Pons (tissue), 1 donor: ENCODE measurements at places on chromosomes 3 and 15.

DNA sequence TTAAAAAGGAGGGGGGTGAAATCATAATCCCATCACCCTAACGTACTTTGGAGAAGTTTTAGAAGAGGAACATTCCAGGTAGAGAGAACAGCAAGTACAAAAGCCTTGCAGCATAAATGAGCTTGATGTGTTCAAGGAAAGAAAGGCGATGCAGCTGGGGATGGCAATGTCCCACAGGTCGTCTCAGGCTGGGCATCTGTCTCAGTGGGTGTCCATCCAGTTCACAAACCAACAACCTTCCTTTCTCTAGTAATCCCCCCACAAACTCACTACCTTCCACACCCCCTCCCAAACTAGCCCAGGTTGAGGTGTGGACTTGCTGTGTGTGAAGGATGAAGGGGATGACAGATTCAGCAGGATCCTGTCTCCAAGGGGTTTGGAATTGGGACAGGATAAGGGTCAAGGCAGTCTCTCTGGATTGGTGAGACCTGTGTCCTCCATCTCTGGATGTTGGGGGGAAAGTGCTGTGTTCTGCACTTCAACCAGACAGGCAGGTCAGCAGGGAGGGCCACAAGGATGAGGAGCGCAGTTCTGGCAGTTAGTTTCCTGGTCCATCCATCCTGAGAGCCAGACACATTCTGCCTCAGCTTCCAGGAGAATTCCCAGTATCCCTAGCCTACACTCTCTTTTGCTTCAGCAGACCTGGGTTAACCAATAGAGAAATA, 1.7 kb upstream of the ESYT3 start:
- DNase-seq: no peak

DNA sequence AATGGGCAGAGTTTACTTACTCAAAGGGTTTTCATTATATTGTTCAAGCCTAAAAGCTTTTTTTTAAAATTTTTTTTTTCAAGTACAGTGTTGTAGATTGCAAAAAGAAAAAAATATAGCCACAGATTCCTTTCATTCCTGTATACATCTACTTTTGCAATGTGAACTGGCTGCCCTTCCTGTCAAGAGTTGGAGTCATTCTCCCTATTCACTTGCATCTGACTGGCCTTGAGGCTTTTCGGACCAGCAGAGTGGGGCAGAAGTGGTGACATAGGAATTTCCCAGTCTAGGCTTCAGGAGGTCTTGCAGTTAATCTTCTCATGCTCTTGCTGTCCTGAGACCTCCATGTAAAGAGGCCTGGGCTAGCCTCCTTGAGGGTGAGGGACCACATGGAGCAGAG, 218.3 kb upstream of the CFAP20DC start:
- DNase-seq: no peak

DNA sequence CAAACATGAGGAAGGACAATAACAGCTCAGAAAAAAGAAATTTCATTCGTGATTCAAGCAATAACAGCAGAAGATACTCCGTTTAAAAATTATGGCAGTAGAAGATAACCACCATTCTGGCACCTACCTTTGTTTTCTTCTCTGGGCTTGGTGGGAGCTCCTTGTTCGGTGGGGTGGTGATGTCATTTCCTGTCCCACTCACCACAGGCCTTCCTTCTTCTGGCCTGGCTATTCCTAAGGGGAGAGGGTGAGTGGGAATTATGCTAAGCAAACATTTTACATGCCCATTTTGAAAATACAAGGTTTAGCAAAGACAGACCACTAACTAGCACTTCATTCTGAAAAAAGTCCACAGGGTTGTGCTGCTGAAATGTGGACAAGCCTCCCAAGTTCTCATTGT, 74.4 kb downstream of the DHX30 start:
- no peak for DNase-seq

GRCh38 chr3:41717641-41718040, 244.3 kb downstream of the ULK4 start:
- DNase-seq: no peak

- DNase-seq: no peak
These were observed 12.0 kb downstream of the C15orf40 start for GRCh38 chr15:82999426-82999825.

DNA sequence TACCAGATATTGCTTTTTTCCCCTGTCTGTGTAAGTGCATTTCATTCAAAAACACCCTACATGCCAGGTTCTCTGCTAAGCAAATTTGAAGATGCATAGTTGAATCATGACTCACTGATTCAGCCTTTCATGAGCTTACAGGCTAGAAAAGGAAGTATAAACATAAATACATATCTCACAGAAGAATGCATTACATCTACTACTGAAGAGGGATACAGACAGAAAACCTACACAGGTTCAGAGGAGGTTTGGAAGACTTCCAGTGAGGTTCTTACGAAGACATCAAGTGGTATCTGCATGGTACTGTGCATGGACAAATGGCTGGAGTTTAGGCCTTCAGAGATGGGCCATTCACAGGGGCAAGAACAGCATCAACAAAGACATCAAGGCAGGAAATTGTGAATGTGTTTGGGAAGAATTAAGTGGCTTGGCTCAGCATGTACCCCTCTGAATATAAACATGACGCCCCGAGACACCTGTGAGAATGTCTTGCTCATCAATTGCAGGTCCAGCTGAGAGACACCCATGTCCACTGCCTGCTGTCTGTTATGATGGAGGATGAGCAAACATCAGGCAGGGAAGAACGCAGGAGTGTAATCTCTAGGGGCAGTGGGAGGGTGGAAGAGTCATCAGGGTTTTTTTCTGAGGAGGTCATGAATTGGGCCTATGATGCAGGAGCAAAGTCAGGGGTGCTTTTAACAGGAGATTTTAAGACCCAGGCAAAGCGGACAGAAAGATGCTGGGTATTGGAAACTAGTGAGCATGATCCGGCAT, 105.1 kb upstream of the GALNT15 start:
- DNase-seq: no peak

DNA sequence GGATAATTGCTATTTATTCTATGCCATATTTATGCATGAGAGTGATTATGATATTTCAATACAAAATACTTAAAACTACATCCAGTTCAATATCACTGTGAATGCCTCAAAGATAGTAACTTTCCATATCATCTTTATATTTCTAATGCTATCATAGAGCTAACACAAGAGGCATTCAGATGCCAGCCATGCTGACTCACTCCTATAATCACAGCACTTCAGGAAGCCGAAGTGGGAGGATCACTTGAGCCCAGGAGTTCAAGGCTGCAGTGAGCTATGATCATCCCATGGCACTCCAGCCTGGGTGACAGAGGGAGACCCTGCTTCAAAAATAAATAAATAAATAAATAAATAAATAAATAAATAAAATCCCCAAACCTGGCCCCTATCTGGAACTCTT, 498.7 kb downstream of the EPHA3 start:
- no peak for DNase-seq

- DNase-seq: no peak
These were observed 436.8 kb downstream of the MFSD1 start for GRCh38 chr3:159238646-159239045.

- peak; percentile 94 for DNase-seq
These were observed 74.6 kb downstream of the TGFBR2 start for GRCh38 chr3:30680789-30681648.
